ENCODE measurements at places on chromosomes 7 and 10.

DNA sequence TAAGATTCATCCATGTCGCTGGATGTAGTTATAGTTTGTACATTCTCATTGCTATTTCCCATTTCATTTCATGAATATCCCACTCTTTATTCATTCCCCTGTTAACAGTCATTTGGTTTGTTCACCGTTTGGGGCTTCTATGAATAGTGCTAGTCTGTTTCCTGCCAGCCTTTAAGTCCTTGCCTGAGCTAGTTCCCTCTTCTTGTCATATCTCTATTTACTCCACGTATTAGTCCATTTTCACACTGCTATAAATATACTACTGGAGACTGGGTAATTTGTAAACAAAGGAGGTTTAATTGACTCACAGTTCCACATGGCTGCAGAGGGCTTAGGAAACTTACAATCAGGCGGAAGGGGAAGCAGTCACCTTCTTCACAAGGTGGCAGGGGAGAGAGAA is 56.2 kb downstream of the PLCE1 start:
- H3K27me3 ChIP-seq = no peaks in the 10 kb centered on the region
- no peaks in the 10 kb centered on the region for H3K36me3 ChIP-seq

- peak overlapping the region; percentile 87 for H3K27ac ChIP-seq
- H3K36me3 ChIP-seq = no peaks in the 10 kb centered on the region
- H3K27me3 ChIP-seq = no peaks in the 10 kb centered on the region
- peaks cover 25% of the 10 kb centered on the region for H3K4me1 ChIP-seq
- H3K4me3 ChIP-seq = peak overlapping the region; percentile 7
- DNase-seq = peak; percentile 69
Measured at GRCh38 chr7:106657085-106657991, 3.6 kb downstream of the CCDC71L start.

- peaks cover 22% of the 10 kb centered on the region for H3K4me1 ChIP-seq
- peaks cover 38% of the 10 kb centered on the region for H3K27me3 ChIP-seq
- H3K27ac ChIP-seq = no peak overlapping the region
- DNase-seq = no peak
Measured at GRCh38 chr7:116525298-116525912, 569 bp downstream of the CAV1 start.

DNA sequence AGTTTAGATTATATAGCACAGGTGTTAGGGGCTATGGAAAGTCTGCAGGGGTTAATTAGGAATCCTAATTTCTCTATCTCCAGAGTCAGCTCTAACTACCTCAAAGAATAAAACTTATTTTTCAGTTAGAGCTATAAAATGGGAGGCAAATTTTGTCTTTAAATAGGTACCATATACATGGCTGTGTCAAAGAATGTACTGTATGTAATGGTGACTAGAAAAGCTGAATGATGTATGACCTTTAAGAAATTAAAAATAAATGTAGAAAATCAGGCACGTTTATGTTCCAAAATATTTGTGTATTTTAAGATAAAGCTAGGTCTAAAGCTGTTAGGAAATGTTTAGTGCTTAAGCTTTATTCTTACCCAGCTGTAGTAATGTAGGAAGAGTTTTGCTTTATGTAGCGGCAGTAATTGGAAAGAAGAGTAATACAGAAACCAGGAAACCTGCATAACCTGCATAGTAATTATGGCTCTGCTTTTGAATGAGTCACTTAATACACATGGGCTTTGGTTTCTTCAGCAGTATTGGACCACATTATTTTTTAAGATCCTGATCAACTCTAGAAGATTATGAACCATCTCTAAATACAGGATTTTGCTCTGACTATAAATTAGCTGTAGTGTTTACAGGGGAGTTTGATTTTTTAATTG is 85.0 kb downstream of the KMT2E start:
- H3K4me1 ChIP-seq = no peaks in the 10 kb centered on the region
- H3K27me3 ChIP-seq = no peaks in the 10 kb centered on the region
- peaks cover 56% of the 10 kb centered on the region for H3K36me3 ChIP-seq
- H3K27ac ChIP-seq = no peak overlapping the region
- H3K4me3 ChIP-seq = no peak overlapping the region
- DNase-seq = no peak

DNA sequence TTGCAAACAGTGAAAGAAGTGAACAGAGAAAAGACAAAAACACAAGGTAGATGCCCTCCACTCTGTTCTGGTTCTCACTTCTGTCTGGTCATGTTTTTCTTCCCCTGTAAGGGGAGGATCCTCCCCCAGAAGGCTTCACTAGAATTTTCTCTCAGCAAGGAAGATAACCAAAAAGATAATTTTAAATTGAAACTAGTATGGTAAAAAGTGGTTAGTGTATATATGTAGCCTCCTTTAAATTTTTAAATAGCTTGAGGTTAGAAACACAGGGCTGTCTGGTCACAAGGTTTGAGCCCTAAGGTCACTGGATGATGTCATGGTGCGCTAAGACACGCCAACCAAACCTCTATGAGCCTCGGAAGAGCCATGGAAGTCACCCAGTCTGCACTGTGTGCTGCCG is 5.6 kb upstream of the PKD1L1 start:
- H3K27ac ChIP-seq = no peak overlapping the region
- H3K4me3 ChIP-seq = no peak overlapping the region
- H3K36me3 ChIP-seq = peaks cover 4% of the 10 kb centered on the region
- no peak for DNase-seq

DNA sequence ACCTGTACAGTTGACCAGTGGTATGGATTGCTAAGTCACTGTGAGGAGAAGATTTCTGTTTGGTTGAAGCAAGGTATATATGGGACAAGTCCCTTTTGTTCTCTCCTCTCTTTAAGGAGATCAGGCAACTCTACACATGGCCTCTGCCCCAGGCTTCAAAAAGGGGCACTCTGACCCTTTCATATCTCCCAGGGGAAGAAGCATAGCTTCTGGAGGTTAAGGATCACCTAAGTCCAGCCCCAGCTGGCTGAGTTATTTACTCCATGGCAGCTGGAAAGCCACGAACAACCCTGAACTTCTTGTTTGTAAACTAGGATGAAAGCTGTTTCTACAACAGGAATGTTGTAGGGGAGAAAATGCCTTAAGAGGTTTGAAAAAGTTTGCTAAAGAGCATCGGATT is 129.2 kb upstream of the FEZF1 start:
- H3K27me3 ChIP-seq = no peaks in the 10 kb centered on the region
- H3K4me3 ChIP-seq = no peak overlapping the region
- DNase-seq = no peak

DNA sequence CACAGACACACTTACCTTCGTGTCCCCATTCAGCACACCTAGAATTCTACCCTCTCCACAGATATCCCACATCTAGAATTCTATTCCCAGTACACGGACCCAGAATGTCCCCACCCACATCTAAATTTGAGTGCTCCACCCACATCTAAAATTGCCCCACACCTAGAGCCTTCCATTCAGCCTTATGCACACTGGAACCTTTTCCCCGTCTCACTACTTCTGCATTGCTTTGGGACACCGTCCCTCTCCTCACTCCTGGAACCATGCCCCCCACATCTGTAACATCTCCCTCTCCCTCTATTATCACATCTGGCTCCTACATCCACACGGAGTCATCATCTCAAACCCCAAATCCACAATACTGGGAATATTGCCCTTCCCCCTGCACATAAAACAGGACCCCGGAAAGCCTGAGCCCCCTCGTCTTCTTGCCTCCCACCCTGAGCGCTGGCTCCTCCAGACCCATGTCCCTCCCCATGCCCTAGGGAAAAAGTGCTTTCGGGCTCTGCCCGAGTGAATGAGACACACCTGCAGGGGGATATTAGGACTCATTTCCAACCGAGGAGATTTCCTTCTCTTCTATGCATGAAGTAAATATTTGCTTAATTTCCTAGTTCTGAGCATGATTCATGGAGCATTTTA is 125.8 kb upstream of the UNC5B start:
- H3K4me1 ChIP-seq = peaks cover 3% of the 10 kb centered on the region
- no peak overlapping the region for H3K27ac ChIP-seq
- no peaks in the 10 kb centered on the region for H3K36me3 ChIP-seq
- no peaks in the 10 kb centered on the region for H3K27me3 ChIP-seq
- no peak for DNase-seq

GRCh38 chr7:90586091-90586490 is 10.0 kb upstream of the CDK14 start:
- H3K27me3 ChIP-seq = no peaks in the 10 kb centered on the region
- no peak overlapping the region for H3K4me3 ChIP-seq
- DNase-seq = no peak

GRCh38 chr7:88789480-88790064 is 6.0 kb downstream of the TEX47 start:
- H3K4me3 ChIP-seq = no peak overlapping the region
- no peaks in the 10 kb centered on the region for H3K27me3 ChIP-seq
- no peaks in the 10 kb centered on the region for H3K4me1 ChIP-seq
- H3K27ac ChIP-seq = no peak overlapping the region
- DNase-seq = peak; percentile 25

DNA sequence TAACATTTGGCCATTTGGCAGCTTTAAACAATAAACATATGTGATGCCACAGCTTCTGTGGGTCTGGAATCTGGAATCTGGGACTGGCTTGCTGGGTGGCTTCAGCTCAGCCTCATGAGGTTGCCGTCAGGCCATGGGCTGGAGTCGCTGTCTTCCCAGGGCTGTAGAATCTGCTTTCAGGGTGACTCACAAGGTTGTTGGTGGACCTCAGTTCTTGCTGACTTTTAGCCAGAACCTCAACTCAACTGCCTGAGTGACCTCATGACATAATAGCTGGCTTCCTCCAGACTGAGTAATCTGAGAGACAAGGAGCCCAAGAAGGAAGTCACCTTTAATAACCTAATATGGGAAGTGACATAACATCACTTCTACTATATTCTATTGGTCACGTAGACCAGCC is 44.6 kb upstream of the TSPAN13 start:
- H3K4me1 ChIP-seq = no peaks in the 10 kb centered on the region
- no peak overlapping the region for H3K27ac ChIP-seq
- H3K4me3 ChIP-seq = no peak overlapping the region

GRCh38 chr10:77898323-77899079 is 28.1 kb downstream of the DLG5 start:
- H3K4me1 ChIP-seq = peaks cover 19% of the 10 kb centered on the region
- DNase-seq = no peak
- no peak overlapping the region for H3K4me3 ChIP-seq
- no peak overlapping the region for H3K27ac ChIP-seq

- no peaks in the 10 kb centered on the region for H3K36me3 ChIP-seq
- DNase-seq = peak; percentile 84
- peaks cover 4% of the 10 kb centered on the region for H3K4me1 ChIP-seq
- H3K27me3 ChIP-seq = no peaks in the 10 kb centered on the region
- H3K27ac ChIP-seq = peak overlapping the region; percentile 56
- no peak overlapping the region for H3K4me3 ChIP-seq
Measured at GRCh38 chr7:71900556-71900955, 511.6 kb downstream of the CALN1 start.

GRCh38 chr7:94513565-94513860 is 3.9 kb downstream of the CASD1 start:
- H3K4me3 ChIP-seq = no peak overlapping the region
- H3K4me1 ChIP-seq = peaks cover 12% of the 10 kb centered on the region
- H3K27me3 ChIP-seq = no peaks in the 10 kb centered on the region
- peaks cover 9% of the 10 kb centered on the region for H3K36me3 ChIP-seq

- no peak overlapping the region for H3K4me3 ChIP-seq
- H3K4me1 ChIP-seq = peaks cover 18% of the 10 kb centered on the region
- no peaks in the 10 kb centered on the region for H3K27me3 ChIP-seq
- H3K27ac ChIP-seq = no peak overlapping the region
Measured at GRCh38 chr7:38211940-38212339, 33.9 kb downstream of the STARD3NL start.

- H3K27me3 ChIP-seq = no peaks in the 10 kb centered on the region
- no peaks in the 10 kb centered on the region for H3K36me3 ChIP-seq
- H3K27ac ChIP-seq = no peak overlapping the region
- no peaks in the 10 kb centered on the region for H3K4me1 ChIP-seq
Measured at GRCh38 chr7:55377162-55377817, 12.2 kb downstream of the LANCL2 start.

Data from common myeloid progenitor, CD34-positive (primary cell).